ENCODE measurements at places on chromosomes 5 and 9. TPM values are rescaled to one million over a fixed set of nuclear protein-coding genes. Genes with fewer than 3 reads are reported as not detected.
A peak's percentile ranks its signal among the peaks of the same experiment; 100 is the strongest.

Gene SPINK4
- total RNA-seq = not detected

Gene IL17B
- 0.50 TPM for total RNA-seq

Gene C9orf153
- not detected for total RNA-seq

GRCh38 chr9:748861-749497 lies 92.5 kb upstream of the DMRT1 start:
- DNase-seq = peak; percentile 83

- peak; percentile 98 for DNase-seq
Observed at GRCh38 chr9:108551030-108551841, 304.6 kb downstream of the ACTL7B start.

- DNase-seq = peak; percentile 37
Observed at GRCh38 chr9:115369322-115369957, 251.5 kb upstream of the TNC start.

DNA sequence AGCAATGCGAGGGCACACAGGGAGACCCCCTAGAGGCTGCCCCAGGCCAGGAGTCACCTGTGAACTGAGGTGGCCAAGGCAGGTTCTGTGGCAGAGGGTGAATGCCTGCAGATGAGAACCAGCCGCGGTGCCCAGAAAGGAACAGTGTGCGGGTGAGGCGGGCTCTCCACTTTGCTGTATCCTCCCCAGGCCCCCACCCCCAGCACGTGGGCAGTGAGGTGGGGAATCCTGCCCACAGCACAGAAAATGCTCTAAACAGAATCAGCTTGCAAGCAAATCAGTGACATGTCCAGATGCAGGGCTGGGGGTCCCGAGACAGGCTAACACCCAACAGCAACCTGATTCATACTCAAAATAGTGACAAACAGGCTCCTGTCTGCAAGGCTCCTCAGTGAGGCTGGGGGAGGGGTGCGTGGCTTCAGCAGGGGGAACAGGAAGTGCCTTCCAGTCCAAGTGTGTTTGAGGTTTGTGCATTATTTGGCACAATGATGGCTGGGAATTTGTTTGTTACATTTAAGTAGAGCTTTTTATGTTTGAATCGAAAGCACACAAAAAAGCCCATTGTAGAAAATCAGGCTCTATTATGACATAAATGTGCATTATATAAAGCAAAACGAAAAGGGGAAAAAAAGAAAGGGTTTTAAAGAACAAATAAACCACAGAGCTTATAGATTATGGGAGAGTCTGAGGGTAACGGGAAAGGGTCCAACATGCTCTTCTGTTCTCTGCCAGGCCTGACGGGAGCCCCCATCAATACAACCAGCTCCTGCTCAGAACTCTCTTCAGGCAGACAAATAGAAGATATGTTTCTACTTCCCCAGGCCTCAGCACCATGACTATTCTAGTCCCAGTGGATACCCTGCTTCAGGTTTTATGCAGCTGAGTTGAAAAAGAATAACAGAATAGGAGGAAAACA lies 201.3 kb downstream of the HSD17B3 start:
- DNase-seq = no peak

DNA sequence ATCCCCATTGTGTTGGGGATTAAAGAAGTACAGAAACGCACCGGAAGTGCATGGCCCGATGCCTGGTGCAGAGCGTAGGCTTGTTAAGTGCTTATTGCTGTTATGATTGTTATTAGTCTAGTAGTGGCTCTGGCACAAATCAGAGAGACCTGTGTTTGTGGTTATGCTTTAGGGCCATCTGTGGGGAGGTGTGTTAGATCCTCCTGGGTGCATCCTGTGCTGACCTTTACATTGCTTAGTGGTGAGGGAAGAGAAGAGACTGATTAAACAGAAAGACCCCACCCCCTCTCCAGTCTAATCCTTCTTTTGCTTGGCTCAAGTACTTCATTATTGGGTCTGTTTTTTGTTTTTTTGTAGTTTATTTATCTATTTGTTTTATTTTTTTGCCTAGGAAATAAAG lies 112.7 kb upstream of the SPRY4 start:
- no peak for DNase-seq
